ENCODE measurements at places on chromosomes 16 and 17.
A peak's percentile ranks its signal among the peaks of the same experiment; 100 is the strongest.

DNA sequence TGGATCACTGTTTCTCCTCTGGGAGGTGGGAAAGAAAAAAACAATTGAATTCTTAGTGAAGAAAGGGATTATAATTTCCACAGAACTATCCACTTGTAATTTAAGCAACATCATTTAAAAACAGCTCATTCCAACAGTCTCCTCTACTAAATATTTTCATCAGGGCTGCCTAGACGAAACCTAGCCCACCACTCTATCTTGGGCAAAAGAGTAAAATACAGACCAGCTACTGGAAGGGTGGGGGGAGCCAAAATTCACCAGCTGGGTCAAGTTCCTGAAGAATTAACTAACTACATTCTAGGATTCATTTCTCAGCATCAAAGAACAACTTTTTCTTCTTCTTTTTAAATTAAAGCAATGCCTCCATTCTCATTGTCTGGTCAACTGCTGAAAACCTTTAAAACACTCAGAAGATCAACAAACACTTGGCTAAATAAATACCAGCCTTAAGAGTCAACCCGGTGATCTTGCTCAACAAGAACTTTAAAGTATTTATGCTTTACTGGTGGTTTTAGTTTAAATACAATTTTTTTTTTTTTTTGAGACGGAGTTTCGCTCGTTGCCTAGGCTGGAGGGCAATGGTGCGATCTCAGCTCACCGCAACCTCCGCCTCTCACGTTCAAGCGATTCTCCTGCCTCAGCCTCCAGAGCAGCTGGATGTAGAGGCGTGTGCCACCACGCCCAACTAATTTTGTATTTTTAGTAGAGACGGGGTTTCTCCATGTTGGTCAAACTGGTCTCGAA, 25.2 kb downstream of the KANSL1 start:
- DNase-seq, result no peak

DNA sequence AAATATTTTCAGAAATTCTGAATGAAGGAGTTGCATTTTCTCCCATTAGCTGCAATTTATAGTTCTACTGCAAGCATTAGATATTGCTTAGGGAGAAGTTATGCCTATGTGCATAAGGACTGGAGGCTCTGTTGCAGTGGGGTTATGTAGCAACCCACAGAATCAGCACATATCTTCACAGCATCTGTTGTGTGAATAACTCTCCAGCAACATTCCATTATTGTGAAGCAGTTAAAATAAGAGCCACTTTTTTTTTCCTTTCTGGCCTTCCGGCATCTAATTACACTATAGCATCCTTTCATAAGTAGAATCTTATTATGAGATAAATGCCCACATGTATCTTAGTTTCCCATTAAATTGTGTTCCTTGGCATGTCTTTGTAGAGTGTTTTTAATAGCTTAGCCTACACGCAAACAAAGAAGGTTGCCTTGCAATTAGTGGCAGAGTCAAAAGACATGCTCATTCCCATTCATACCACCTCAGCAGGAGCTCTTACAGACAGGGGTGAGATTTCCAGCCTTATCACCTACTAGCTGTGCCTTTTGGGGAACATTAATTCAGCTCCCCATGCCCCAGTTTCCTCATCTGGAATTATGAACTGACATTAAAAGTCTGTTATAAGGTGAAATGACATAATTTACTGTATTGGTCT, 596.0 kb upstream of the GOT2 start:
- no peak for DNase-seq

GRCh38 chr16:50458667-50459495, 89.3 kb upstream of the NKD1 start:
- no peak for DNase-seq

GRCh38 chr17:28750178-28751047, 6.6 kb downstream of the TRAF4 start:
- DNase-seq, result peak; percentile 93

DNA sequence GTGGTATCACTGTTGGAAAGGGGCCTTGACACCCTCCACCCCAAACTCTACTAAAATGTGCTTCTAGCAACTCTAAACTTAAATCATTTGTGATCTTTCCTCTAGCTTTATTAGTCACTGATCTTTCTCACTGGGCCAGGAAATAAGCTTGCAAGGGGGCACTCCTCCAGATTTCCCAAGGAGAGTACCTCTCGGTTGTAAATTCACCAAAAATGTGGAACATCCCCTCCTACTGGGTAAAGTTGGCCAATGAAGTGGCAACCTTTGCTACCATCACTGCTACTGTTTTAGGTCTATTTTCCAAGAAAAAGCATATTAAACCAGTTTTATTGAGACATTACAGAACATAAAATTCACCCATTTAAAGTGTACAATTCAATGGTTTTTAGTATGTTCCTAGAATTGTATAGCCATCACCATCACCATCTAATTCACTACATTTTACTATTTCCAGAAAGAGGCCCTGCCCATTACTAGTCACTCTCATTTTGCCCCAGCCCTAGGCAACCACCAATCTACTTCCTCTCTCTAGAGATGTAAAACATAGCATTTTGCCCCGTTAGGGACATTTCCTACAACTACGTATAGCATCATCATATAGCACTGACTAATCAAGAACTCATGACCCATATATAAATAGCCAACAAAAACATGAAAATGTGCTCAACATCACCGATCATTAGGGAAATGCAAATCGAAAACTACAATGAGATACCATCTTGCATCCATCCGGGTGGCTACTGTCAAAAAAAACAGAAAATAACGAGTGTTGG, 44.6 kb upstream of the ADCY9 start:
- DNase-seq, result no peak

DNA sequence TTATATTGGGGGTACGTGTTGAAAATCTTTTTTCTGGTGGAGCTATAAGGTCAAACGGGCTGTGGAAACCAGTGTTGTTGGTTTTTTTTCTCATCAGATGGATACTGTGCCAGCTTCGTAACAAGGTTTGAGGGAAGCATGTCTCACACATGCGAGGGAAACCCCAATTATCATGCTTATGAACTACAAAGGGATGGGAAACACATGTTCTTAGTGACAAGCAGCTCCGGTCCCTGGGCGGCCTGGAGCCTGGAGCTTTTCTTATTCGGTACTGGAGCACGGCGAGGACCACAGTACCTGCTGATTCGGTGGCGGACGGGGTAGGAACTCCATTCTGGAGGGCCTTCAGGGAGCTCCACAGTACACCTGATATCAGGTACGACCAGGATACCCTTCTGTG, 12.5 kb downstream of the SLC43A2 start:
- no peak for DNase-seq

DNA sequence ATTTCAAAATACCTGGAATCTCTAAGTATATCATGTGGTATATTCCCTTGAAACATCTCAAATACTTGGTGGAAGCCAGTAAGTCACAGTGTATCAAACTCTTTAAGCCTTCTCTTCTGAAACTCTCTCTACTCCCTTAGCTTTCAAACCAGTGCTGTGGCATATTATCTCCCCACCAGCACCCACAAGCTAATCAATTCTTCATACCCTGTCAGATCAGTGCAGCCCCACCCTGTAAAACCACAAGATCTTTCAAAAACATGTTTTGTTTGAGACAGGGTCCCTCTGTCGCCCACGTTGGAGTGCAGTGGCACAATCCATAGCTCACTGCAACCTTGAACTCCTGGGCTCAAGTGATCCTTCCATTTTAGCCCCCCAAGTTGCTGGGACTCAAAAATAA, 91.6 kb upstream of the C17orf78 start:
- no peak for DNase-seq

DNA sequence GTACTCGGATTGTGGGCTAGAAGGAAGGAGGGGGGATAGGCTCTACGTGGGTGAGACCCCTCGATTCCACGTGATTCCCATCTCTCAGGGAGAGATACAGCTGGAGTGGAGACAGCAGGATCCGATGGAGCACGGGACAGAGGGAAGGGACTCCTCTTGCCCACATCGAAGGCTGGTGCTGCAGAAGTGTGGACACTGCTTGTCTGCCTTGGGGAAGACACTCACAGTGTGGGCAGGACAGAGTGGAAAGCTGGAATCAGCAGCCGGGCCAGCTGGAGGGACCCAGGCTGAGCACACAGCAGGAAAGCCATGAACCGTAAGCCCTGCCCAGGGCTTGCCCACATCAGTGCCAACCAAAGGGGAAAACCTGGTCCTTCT, 42.1 kb upstream of the RPH3AL start:
- no peak for DNase-seq

GRCh38 chr16:1197237-1197866, 27.7 kb downstream of the TPSG1 start:
- no peak for DNase-seq

GRCh38 chr17:17349724-17350106, 46.5 kb downstream of the NT5M start:
- DNase-seq, result no peak

DNA sequence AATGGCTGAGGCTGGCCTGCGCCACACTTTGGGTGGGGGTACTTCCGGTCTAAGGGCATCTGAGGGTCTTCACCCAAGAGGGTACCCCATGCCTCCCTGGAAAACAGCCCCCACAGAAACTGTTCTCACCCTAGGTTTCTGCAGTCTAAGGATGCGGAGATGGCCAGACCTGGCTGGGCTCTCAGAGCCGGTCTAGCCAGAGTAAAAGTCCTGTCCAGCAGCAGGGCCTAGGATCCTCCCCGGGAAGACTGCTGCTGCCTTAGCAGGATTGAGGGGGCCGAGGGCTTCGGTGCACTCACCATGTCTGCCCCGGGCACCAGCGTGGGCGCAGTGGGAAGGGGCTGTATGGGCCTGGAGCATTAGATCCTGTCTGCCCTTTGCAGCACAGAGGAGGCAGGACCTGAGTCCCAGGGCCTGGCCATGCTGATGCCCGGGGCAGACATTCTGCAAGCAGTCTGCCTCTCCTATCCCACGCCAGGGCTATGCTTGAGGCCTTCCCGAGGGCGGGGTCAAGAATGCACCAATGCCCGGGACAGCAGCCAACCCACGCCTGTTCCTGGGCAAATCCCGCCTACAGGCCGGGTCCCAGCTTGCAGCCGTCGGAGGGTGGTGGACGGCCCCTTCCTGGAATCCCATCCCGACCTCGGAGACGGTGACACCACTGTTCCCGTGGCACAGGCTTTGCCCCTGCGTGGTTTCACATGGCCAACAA, 54.7 kb downstream of the CBFA2T3 start:
- peak; percentile 32 for DNase-seq

DNA sequence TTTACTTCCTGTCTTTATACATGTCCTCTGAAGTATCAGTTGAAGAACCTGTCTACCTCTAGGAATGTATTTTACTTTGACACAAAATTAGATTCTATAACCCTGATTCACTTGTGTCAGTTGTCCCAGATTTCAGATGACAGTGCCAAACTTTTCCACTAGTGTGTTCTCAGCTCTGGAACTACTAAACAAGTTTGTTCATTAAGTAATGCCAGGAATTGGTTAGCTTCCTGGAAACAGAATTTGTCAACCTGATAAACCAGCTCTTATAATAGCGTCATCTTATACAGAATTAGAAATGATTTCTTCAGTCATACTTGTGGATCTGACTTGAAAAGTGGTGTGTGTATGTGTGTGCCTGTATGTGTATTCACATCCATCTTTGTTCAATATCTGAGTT, 7.4 kb downstream of the MAP3K3 start:
- DNase-seq, result no peak

DNA sequence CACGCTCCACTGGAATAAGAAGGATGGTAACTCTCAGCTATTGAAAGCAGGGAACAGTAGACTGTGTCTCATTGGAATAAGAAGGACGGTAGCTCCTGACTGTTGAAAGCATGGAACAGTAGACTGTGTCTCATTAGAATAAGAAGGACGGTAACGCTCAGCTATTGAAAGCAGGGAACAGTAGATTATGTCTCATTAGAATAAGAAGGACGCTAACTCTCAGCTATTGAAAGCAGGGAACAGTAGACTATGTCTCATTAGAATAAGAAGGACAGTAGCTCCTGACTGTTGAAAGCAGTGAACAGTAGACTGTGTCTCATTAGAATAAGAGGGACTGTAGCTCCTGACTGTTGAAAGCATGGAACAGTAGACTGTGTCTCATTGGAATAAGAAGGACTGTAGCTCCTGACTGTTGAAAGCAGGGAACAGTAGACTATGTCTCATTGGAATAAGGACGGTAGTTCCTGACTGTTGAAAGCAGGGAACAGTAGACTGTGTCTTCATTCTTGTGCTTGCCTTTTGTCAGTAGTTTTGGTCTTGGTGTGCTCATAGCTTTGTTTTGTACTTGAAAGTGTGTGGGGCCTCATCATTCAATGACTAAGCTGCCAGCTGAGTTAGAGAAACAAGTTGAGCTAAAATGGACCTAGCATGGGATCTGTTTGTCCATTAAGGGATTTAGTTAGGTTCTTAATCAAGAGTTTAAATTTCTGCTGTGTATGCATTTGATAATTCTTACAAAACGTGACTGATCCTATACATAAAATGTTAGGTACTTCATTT, 58.5 kb downstream of the BANP start:
- no peak for DNase-seq

DNA sequence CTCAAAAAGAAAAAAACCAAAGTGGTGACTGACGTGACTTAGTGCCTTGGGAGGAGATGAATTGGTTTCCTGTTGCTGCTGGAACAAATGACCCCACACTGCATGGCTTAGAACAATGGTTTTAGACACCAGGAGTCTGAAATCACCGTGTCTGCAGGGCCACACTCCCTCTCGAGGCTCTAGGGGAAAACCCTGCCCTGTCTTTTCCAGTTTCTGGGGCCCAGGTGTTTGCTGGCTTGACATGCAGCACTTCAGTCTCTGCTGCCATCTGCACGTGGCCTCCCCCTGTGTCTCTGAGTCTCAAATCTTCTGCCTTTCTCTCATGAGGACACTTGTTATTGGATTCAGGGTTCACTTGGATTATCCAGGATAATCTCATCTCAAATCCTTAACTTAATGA, 323.8 kb upstream of the TNRC6C start:
- DNase-seq, result no peak

GRCh38 chr16:69600202-69600601, 34.4 kb downstream of the NFAT5 start:
- no peak for DNase-seq

GRCh38 chr17:30332057-30332542, 1.8 kb downstream of the TMIGD1 start:
- no peak for DNase-seq

DNA sequence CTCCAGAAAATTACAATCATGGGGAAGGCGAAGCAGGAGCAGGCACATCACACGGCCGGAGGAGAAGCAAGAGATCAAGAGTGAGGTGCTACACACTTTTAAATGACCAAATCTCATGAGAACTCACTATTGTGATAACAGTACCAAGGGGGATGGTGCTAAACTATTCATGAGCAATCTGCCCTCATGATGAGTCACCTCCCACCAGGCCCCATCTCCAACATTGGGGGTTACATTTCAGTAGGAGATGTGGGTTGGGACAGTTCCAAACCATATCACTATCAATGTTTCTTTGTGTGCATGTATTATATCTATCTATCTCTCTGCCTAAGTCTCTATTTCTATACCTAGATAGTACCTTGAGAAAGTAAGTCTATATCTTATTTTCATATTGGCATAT, 724.8 kb downstream of the CDH11 start:
- no peak for DNase-seq

GRCh38 chr17:335691-336090, 16.9 kb downstream of the RPH3AL start:
- no peak for DNase-seq

Data from hematopoietic multipotent progenitor cell treated with erythropoietin and hydrocortisone succinate and interleukin-3 and kit ligand, for 15 days (in vitro differentiated cells).